ENCODE measurements at places on chromosomes 6 and 20. TPM values are rescaled to one million over a fixed set of nuclear protein-coding genes. Genes with fewer than 3 reads are reported as not detected.

DNA sequence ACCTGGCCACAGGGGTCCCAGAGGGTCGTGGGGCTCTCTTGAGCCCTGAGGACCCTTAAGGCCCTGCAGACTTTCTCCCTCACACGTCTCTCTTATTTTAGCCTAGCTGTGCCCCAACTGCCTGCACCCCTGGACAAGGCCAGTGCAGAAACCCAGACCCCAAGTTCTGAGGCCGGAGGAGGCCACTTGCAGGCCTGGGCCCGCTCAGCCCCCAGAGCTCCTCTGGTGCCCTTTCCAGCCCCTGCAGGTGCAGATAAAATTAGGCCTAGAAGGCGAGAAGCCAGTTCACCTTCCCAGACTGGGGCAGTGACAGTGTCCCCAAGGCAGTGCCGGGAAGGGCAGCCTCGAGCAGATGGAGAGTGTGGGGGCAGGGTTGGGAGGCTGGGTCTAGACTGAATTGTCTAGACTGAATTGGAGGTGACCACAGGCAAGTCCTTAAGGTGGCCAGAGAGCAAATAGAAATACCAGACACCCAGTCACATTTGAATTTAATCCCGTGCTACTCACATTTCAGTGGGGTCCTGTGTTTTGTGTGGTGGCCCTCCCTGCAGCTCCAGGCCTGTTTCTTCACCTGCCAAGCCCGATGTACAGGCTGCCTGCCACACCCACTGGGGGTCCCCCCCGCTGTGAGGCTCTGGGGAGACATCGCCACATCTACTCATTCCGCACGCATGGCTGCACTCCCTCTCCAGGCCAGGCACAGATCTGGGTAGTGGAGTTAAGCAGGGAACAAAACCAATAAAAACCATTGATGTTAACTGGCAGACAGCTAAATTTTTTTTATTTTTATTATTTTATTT lies 8.6 kb upstream of the IP6K3 start:
- DNase-seq: no peak

DNA sequence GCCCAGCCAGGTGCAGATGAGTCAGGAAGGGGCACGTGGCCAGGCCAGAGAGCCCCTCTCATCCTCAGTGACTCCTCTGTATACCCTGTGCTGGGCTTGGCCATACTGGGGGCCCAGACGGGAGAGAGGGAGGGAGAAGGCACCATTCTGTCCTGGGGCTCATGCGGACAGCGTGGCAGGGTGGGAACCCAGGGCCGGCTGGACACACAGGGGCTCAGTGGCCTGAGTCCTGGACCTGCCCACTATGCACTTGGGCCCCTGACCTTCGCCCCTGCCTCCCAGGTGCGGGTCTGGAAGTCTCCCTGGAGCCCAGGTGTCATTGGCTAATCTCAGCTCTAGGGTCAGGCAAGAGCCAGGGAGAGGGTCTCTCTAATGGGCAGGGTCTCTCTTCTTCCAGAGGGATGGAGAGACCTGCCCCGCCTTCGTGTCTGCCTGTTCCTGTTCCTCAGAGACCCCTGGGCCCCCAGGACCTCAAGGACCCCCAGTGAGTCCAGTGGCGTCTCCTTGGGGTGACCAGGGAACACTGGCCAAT lies 27.7 kb downstream of the COL20A1 start:
- DNase-seq: no peak

- no peak for DNase-seq
These were observed 340.4 kb downstream of the TPBG start for GRCh38 chr6:82704045-82704444.

GRCh38 chr6:105022416-105022815 lies 65.5 kb downstream of the LIN28B start:
- no peak for DNase-seq

GRCh38 chr6:105680131-105680530 lies 277.2 kb upstream of the PREP start:
- DNase-seq: no peak

- no peak for DNase-seq
These were observed 377.6 kb upstream of the CITED2 start for GRCh38 chr6:139752086-139752485.

Gene LGSN
- polyA plus RNA-seq: not detected

Gene KIF25
- not detected for polyA plus RNA-seq
